Spleen (tissue), 13 donors: ENCODE measurements at places on chromosomes 2 and 18. TPM values are rescaled to one million over a fixed set of nuclear protein-coding genes. Genes with fewer than 3 reads are reported as not detected.

GRCh38 chr2:68935471-68935870 is 17.2 kb downstream of the GKN2 start:
- H3K27me3 ChIP-seq, result no peaks in the 10 kb centered on the region
- no peaks in the 10 kb centered on the region for H3K36me3 ChIP-seq
- no peaks in the 10 kb centered on the region for H3K4me1 ChIP-seq
- H3K27ac ChIP-seq, result no peak overlapping the region

GALR1 gene
- total RNA-seq, result not detected

DNA sequence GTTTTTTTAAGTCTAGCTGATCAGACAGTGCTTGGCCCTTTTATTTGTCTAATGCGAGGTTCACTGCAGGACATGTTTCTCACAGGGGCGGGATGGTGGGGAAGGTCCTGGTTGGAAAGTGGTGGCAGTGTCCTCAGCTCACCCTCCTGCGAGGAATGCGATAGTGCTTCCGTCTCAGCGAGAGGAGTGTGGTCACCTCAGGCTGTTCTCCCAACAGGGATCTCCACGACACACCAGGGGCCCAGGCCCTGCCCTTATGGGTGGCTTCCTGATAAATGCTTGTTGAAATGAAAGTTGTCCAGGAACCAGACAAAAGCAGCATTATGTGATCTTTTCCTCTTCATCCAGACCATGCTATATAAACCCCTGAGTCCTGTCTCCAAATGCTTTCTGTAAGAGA is 70.1 kb downstream of the BOLA3 start:
- H3K4me1 ChIP-seq, result no peaks in the 10 kb centered on the region
- H3K27me3 ChIP-seq, result no peaks in the 10 kb centered on the region
- H3K36me3 ChIP-seq, result peaks cover 26% of the 10 kb centered on the region
- DNase-seq, result no peak
- no peak overlapping the region for H3K27ac ChIP-seq

DNA sequence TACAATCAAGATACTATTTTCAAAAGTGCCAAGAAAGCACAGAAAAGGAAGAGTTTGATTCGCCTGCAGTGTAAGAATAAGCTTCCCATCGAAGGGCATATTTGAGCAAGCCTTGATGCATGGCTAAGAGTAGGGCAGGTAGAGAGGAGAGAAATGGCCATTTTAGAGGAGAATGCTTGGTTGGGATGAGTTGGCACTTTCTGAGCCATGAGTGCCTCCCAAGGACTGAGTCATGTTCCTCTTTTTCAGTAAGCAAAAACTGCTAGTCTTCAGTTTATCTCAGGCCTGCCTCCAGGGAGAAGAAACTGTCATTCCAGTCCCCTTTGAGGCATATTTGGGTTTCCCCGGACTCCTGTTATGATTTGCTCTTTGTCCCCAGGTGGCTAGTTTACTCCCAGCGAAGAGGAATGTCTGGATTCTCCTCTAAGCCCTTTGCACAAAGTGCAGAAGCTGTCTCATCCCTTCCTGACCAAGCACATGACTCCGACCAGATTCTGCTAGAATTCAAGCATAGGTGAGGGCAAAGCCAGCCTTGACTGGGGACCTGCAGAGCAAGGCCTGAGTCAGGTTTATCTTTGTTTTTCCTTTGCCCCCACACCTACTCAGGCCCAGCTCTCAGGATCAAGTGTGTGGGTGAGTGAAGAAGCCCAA is 115.2 kb downstream of the TTC32 start:
- H3K4me3 ChIP-seq, result no peak overlapping the region
- H3K4me1 ChIP-seq, result no peaks in the 10 kb centered on the region
- no peak for DNase-seq
- no peak overlapping the region for H3K27ac ChIP-seq

- H3K27ac ChIP-seq, result no peak overlapping the region
- no peak overlapping the region for H3K4me3 ChIP-seq
- no peaks in the 10 kb centered on the region for H3K4me1 ChIP-seq
Measured at GRCh38 chr2:221431477-221431876, 140.6 kb downstream of the EPHA4 start.

DNA sequence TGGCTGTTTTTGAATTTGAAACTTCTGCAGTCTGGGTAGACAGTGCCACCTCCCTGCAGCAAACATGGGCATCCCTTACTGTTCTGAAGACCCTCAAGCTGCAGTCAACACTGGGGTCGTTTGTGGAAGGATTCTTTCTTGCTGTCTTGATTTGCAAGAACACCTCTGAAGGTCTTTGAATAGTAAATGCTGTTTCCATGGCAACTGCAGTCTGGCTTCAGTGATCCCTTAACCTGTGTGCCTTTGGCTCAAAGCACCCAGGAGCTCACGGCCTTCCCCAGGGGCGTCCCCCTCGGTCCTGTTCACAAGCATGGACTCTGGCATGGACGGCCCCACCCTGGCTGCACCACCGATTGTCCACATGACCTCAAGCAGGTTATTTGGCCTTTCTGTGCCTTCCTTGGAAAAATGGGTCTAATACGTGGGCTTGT is 38.3 kb downstream of the LRRFIP1 start:
- H3K4me3 ChIP-seq, result no peak overlapping the region
- H3K27me3 ChIP-seq, result no peaks in the 10 kb centered on the region
- H3K4me1 ChIP-seq, result peaks cover 4% of the 10 kb centered on the region
- DNase-seq, result no peak
- no peak overlapping the region for H3K27ac ChIP-seq

GRCh38 chr2:7825591-7826312 is 856.1 kb upstream of the ID2 start:
- H3K4me1 ChIP-seq, result no peaks in the 10 kb centered on the region
- no peak overlapping the region for H3K4me3 ChIP-seq
- H3K27me3 ChIP-seq, result no peaks in the 10 kb centered on the region
- no peaks in the 10 kb centered on the region for H3K36me3 ChIP-seq
- H3K27ac ChIP-seq, result no peak overlapping the region
- DNase-seq, result no peak

IL1R2 gene
- total RNA-seq, result 169 TPM

DNA sequence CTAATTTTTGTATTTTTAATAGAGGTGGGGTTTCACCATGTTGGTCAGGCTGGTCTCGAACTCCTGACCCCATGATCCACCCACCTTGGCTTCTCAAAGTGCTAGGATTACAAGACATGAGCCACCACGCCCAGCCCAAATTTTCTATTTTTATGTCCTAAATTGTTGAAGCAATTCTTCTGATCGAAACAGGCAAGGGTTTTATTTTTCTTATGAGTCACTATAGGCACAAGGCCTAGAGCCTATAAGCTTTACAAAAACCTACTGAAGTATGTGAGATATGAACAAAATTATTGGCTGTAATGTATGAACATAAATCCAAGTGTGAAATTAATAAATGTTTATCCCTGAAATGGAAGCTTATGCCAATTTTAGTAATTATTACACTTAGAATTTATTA is 464.2 kb upstream of the NRP2 start:
- DNase-seq, result no peak
- H3K27me3 ChIP-seq, result no peaks in the 10 kb centered on the region
- H3K36me3 ChIP-seq, result no peaks in the 10 kb centered on the region

DNA sequence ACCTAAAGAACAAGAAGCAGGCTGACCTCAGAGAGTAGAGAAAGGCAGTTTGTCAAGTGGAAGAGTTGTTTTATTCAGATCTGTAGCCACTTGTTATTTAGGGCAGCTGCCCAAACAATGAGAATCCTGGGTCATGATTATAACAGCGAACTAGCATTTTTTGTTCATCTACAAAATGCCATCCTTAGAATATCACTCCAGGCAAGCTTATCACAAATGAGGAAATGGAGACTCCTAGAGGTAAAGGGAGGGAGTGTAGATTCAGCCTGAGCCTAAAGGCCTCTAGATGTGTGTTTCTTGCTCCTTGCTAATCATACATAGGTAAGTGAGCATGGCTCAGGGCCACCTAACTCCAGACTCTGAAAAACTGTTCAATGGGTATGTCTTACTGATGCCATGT is 126.1 kb downstream of the HNMT start:
- no peaks in the 10 kb centered on the region for H3K4me1 ChIP-seq
- DNase-seq, result no peak
- H3K27ac ChIP-seq, result no peak overlapping the region
- H3K4me3 ChIP-seq, result no peak overlapping the region
- no peaks in the 10 kb centered on the region for H3K36me3 ChIP-seq

DNA sequence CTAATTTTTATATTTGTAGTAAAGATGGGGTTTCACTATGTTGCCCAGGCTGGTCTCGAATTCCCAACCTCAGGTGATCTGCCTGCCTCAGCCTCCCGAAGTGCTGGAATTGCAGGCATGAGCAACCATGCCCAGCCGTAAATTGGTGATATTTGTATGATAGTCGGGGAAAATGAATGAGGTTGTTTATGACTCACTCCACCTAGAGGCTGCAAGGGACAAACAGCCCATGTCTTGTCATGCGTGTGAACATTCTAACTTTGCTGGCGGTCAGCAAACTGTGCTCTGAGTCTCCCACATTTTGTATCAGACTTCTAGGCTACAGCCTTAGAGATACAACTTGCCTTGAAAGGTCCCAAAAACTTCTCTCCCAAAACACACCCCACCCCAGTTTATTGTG is 133.5 kb upstream of the DTNA start:
- no peak overlapping the region for H3K4me3 ChIP-seq
- H3K27ac ChIP-seq, result no peak overlapping the region
- H3K36me3 ChIP-seq, result no peaks in the 10 kb centered on the region
- DNase-seq, result no peak
- no peaks in the 10 kb centered on the region for H3K27me3 ChIP-seq

GRCh38 chr18:59593291-59593717 is 103.9 kb downstream of the CCBE1 start:
- no peaks in the 10 kb centered on the region for H3K36me3 ChIP-seq
- no peaks in the 10 kb centered on the region for H3K27me3 ChIP-seq
- no peak overlapping the region for H3K27ac ChIP-seq
- no peak for DNase-seq

DNA sequence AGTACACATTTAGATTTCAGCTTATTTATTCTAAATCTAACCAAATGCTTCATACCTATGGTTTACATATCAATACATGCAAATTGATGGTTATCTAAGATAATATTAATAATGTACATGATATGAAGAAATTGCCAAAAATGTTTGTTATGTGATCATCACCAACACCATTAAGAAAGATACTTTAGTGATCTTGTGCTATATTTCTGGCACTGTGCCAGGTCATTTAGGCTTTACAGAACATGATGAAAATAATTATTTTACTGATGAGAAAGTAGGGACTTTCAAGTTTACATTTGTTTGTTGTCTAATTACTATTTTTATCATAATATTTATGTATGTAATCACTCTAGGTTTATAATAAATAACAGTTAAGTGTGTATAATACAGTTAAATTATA is 158.3 kb downstream of the GULP1 start:
- no peaks in the 10 kb centered on the region for H3K27me3 ChIP-seq
- H3K4me1 ChIP-seq, result no peaks in the 10 kb centered on the region
- DNase-seq, result no peak
- no peaks in the 10 kb centered on the region for H3K36me3 ChIP-seq
- no peak overlapping the region for H3K4me3 ChIP-seq
- no peak overlapping the region for H3K27ac ChIP-seq

- no peaks in the 10 kb centered on the region for H3K27me3 ChIP-seq
- H3K4me1 ChIP-seq, result no peaks in the 10 kb centered on the region
- no peak overlapping the region for H3K4me3 ChIP-seq
- no peak overlapping the region for H3K27ac ChIP-seq
- H3K36me3 ChIP-seq, result peaks cover 63% of the 10 kb centered on the region
- DNase-seq, result no peak
Measured at GRCh38 chr2:46378616-46379015, 81.4 kb downstream of the EPAS1 start.

GRCh38 chr2:10188729-10189305 is 66.3 kb downstream of the RRM2 start:
- H3K36me3 ChIP-seq, result no peaks in the 10 kb centered on the region
- H3K4me1 ChIP-seq, result no peaks in the 10 kb centered on the region
- no peak overlapping the region for H3K4me3 ChIP-seq
- H3K27me3 ChIP-seq, result no peaks in the 10 kb centered on the region

RNF181 gene
- 130 TPM for total RNA-seq

GRCh38 chr2:168894101-168894500 is 3.9 kb upstream of the SPC25 start:
- H3K4me3 ChIP-seq, result no peak overlapping the region
- H3K27me3 ChIP-seq, result no peaks in the 10 kb centered on the region
- H3K4me1 ChIP-seq, result peaks cover 3% of the 10 kb centered on the region
- H3K36me3 ChIP-seq, result no peaks in the 10 kb centered on the region

CCDC121 gene
- 6.3 TPM for total RNA-seq

KCNIP3 gene
- 4.2 TPM for total RNA-seq

- H3K27me3 ChIP-seq, result no peaks in the 10 kb centered on the region
- peak overlapping the region; percentile 22 for H3K27ac ChIP-seq
- H3K4me3 ChIP-seq, result no peak overlapping the region
Measured at GRCh38 chr2:109660046-109660860, 46.1 kb downstream of the SOWAHC start.

FARSB gene
- total RNA-seq, result 12.6 TPM

SCTR gene
- not detected for total RNA-seq
